ENCODE measurements at places on chromosomes 4 and X.

DNA sequence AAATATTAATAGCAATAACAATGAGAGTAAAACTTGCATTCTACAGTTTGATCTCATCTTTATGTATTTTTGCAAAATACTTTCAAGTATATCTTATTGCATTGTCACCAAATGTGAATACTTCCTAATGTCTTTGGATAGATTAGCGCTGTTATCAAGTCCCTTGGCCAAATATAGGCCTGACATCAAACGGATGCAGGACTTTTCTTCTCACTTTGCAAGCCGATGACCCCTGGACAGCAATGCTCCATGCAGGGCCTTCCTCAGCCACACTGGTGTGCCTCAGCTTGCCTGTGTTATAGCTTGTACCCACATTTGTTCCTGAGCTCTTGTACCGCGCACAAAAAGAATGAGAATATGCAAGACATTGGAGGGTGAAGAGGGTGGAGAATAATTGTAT, 18.0 kb upstream of the NMU start:
- DNase-seq, result no peak

DNA sequence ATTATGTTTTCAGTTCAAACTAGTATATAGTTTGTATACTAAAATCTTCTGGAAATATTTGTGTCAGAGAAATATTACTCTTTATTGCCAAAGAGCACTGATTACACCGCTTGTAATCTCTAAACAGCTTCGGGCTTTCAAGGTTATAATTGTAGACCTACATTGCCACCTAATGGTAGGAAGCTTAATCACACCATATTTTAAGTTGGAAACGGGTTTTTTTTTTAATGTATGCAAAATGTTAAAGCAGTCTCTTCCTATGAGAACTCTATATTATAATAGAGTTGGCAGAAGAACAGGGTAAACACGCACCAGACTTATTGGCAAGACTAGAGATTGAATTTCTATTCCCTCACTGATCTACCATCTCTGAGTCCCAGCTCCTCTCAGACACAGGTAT, 19.5 kb upstream of the NFXL1 start:
- DNase-seq, result no peak

GRCh38 chr4:113248320-113248719, 198.9 kb downstream of the ANK2 start:
- no peak for DNase-seq

GRCh38 chr4:76420762-76421581, at the start of gene CCDC158:
Gene CCDC158, minus strand, starts transcription at chr4:76421141. Its CDS starts 17,934 bp downstream, at chr4:76403207.
- DNase-seq, result no peak

GRCh38 chrX:95382799-95383198, 1301.8 kb upstream of the DIAPH2 start:
- DNase-seq, result no peak

GRCh38 chr4:81740487-81740886, 268.8 kb upstream of the RASGEF1B start:
- no peak for DNase-seq

DNA sequence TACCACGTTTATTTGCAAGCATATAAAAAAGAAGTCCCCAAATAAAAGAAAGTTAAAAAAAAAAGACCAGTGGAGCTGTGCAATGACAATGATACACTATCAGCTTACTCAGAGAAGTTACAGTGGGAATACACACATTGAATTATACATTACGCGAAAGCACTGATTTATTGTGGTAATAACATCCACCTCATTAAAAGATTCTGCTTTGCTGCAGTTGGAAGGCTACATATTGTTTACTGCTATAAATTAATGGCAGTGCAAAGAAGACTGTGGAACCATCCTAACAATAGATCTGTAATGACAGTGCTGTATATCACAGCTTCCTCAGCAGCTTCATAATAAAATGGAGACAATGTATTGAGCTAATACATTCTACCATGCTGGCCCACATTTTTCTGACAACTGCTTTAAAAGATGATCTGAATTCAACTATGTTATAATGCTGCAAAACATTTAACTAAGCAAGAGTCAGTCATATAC, 142.5 kb upstream of the MAB21L2 start:
- no peak for DNase-seq

- no peak for DNase-seq
Observed at GRCh38 chr4:79854856-79855502, 218.1 kb downstream of the ANTXR2 start.

Data from activated T-helper 1 cell treated with anti-CD3 and anti-CD28 coated beads, Interleukin-12 subunit alpha, Interleukin-12 subunit beta, Interleukin-2, Interleukin-4 antibody, amounts not matched to agents 30 ng/mL and 10 ng/mL and 1 ng/mL, durations not matched to agents 14 hours and 24 hours and 36 hours (primary cell).